ENCODE measurements at places on chromosomes 2 and 18.
A peak's percentile ranks its signal among the peaks of the same experiment; 100 is the strongest.

DNA sequence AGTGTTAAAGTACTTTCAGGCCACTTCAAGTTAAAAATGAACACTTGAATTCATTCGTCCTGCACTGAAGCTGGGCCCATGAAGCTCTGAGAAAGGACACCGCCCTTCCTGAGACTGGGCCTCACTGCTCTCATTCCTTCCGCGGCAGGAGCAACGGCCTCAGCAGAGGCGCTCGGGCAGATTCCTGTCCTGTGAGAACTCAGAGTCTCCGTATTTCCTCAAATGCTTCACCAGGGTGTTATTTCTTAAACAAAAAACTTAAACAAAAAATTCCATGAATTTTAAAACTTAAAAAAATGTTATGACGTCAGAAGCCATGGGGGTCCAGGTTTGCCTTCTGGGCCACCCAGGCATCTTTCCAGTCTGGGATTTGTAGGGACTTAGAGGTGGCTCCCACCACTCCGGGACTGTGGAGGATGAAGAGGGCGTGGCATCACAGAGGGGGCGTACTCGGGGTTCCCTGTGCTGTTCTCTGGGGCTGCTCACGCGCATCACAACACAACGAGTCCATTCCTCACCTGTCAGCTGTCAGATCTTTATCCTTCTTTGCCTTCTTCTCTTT, 115.9 kb upstream of the ASB18 start:
- no peak for DNase-seq

GRCh38 chr2:4693266-4693665, 989.9 kb downstream of the DCDC2C start:
- no peak for DNase-seq

DNA sequence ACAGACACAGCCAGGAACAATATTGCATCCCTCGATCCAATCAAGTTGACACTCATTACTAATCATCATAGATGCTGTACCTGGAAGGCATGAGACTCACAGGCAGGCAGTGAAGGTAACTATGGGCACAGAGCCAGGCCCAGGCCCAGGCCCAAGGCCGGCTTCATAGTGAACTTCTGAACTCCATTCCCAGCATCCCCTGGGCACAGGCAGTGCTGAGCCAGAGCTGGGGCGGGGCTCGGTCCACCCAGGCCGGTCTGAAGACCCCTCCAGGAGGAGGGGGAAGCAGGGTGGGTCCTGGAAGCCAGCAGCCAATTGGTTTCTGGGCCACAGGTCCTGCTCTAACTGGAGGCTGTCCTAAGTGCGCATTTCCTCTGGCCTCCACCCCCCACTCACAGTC, 37.6 kb downstream of the MLPH start:
- DNase-seq, result no peak

- DNase-seq, result no peak
Measured at GRCh38 chr2:235165136-235165535, 213.3 kb downstream of the SH3BP4 start.

GRCh38 chr18:2879889-2880288, 33.1 kb downstream of the EMILIN2 start:
- DNase-seq, result no peak

- DNase-seq, result no peak
Measured at GRCh38 chr2:6639929-6640620, 225.6 kb downstream of the CMPK2 start.

DNA sequence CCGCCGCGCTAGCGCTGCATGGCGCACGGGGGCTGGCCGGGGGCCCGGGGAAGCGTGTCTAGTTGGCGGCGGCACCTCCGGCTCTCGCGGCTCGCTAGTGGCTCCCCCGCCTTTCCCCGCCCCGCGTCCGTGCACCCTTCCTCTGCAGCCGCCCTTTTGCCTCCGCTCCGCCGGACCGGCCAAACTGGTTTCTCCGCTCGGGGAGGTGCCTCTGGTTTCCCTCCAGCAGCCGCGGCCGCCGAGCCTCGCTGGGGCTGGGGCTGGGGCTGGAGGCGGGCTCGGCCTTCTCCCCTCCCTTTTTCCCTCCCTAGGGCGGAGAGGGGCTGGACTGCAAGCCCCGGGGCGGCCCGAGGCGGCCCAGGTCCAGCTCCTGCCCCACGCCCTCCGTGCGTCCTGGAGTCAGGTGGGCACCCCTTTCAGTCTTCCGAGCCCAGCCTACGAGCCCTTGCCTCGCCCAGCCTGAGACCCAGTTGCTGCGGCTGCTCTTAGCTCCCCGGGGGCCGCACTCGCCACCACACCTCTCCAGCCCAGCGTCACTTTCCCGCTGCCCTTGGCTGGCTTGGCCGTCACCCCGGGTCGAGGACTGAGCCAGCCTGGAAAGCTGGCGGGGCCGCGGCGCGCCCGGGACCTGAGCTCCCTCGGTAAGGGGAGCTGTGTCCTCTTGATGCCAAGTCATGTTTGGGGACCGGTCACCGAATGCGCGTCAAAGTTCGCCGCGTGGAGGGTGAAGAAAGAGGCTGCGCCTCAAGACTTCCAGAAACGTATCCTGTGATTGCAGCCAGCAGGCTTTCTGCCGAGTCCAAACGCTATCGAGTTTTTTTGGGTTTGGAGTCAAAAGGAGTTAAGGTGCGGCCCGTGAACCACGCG, at the start of gene ATP8B1:
Gene ATP8B1 (minus strand): TSS at position 213 of the 867 bp plus-strand sequence. CDS start 71,508 bp downstream, outside the sequence.
- peak; percentile 87 for DNase-seq
